ENCODE measurements at places on chromosomes 1 and 21.

- DNase-seq, result no peak
Measured at GRCh38 chr1:2240270-2241156, 12.4 kb downstream of the SKI start.

DNA sequence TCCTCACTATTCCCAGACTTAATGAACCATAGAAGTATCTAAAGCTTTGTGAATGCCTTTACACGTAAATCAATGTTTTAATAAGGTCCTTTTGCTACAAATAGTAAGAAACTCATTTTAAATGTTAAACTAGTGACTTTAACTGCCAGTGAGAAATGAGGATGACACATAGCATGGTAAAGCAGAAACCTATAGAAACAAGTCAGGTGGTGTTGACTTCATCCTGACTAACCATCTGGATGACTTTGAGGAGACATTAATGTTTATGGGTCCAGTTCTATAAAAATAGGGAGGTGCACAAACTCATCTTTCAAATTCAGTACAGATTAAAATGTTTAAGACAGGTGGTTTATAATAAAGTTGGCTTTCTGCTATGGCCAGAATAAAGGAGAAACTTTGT, 85.4 kb downstream of the COLGALT2 start:
- no peak for DNase-seq

DNA sequence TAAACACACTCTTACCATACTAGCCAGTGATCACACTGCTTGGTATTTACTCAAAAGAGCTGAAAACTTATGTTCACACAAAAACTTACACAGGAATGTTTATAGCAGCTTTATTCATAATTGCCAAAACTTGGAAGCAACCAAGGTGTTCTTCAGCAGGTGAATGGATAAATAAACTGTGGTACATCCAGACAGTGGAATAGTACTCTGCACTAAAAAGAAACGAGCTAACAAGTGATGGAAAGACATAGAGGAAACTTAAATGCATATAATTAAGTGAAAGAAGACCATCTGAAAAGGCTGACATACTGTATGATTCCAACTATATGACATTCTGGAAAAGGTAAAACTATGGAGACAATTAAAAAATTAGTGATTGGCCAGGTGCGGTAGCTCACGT, 20.7 kb upstream of the PDIK1L start:
- DNase-seq, result no peak

- no peak for DNase-seq
Measured at GRCh38 chr1:207818971-207819451, 67.2 kb downstream of the CD46 start.

DNA sequence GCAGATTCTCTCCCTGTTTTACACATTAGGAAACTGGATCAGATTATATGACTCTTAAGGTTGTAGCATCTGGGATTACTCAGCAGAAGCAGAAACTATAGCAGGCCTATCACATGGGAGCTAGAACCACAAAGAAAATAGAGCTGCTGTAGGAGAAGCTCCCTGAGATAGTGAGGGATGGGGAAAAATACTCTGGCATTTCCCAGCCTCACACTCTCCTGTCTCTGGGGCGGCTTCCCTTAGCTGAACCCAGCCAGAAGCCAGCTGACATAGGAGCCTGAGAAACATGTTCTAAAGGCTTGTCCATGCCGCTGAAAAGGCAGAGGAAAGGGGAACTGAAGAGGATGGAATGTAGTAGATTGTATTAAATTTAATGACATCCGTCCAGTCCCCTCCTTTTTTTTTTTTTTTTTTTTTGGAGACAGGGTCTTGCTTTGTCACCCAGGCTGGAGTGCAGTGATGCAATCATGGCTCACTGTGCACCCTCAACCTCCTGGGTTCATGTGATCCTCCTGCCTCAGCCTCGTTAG, 76.8 kb upstream of the DNAJC6 start:
- DNase-seq, result no peak

- DNase-seq, result no peak
Measured at GRCh38 chr1:40732756-40733301, 41.3 kb downstream of the NFYC start.

- DNase-seq, result peak; percentile 28
Measured at GRCh38 chr21:36929622-36930021, 36.8 kb downstream of the HLCS start.

DNA sequence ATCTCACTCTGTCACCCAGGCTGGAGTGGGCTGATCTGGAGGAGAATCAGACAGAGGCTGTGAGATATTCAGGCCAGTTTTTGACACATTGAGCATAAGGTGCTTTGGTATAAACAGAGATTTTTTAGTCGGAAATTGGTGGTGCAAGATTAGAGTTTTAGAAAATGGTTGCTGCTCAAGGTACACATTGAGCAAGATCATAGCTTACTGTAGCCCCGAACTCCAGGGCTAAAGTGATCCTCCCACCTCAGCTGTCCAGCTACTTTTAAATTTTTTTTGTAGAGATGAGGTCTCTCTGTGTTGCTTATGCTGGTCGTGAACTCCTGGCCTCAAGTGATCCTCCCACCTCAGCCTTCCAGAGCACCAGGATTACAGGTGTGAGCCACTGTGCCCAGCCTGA, 43.9 kb upstream of the USP1 start:
- DNase-seq, result no peak

GRCh38 chr1:227068883-227069282, 128.8 kb downstream of the COQ8A start:
- DNase-seq, result no peak

DNA sequence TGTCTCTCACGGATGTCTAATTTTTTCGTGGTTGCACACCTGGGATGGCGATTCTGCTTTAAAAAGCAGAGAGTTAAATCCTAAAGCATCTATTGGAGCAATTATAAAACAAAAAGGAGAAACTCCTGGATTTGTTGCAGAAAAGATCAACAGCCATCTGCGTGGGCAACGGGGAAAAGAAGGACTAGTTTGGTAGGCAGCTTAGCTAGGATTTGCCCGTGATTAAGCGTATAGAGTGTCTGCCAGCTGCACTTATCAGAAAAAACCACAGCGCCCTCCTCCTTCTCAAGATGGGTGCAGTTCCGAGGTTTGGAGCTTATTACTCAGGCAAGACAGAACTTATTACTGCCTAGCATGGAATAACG, 526 bp upstream of the SLC25A24 start:
- peak; percentile 80 for DNase-seq

GRCh38 chr1:3054474-3054873, 14.5 kb upstream of the PRDM16 start:
- no peak for DNase-seq

GRCh38 chr1:53578358-53578757, 119.2 kb downstream of the DMRTB1 start:
- DNase-seq, result no peak

DNA sequence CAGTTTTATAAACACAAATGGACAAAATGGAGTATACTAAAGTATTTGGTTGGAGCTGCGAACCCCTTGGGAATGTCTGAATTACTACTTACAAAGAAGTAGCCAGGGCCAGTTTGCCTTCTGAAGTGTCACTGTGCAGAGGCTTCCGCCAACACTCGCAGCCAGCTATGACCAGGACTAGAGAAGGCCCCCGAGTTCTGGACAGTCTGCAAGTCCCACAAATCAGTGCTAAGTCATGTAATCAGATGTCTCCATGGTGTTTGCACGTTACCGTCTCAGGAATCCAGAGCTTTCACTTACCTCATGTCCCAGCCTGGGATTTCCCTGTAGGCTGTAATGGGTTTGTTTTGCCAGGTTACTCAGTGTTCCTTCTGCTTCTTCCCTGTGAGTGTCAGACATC, 106.6 kb upstream of the SPAG17 start:
- DNase-seq, result no peak

- peak; percentile 30 for DNase-seq
Measured at GRCh38 chr1:236281198-236281653, 532 bp downstream of the ERO1B start.

- DNase-seq, result no peak
Measured at GRCh38 chr1:151867765-151868411, 14.4 kb upstream of the THEM5 start.

DNA sequence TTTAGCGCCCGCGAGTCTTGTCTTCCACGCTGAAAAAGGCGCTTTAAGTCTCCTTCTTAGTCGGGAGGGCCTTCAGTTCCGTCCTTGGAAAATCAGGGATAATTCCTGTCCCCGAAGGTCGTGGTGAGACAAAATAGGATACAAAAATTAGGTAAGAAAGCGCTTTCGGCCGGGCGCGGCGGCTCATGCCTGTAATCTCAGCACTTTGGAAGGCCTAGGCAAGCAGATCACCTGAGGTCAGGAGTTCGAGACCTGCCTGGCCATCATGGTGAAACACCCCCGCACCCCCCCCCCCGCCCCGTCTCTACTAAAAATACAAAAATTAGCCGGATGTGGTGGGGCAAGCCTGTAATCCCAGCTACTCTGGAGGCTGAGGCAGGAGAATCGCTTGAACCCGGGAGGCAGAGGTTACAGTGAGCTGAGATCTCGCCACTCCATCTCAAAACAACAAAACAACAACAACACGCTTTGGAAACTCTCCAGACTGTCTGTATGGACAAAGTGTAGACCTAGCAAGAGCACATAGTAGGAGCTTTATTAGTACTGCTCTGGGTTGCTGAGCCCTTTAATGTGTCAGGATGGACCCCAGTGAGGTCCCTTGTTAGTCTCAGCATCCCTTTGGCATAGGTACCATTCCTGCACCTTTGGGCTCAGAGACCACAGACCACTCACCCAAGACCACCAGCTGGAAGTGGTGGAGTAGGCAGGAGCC, 790 bp upstream of the TMEM54 start:
- DNase-seq, result no peak

DNA sequence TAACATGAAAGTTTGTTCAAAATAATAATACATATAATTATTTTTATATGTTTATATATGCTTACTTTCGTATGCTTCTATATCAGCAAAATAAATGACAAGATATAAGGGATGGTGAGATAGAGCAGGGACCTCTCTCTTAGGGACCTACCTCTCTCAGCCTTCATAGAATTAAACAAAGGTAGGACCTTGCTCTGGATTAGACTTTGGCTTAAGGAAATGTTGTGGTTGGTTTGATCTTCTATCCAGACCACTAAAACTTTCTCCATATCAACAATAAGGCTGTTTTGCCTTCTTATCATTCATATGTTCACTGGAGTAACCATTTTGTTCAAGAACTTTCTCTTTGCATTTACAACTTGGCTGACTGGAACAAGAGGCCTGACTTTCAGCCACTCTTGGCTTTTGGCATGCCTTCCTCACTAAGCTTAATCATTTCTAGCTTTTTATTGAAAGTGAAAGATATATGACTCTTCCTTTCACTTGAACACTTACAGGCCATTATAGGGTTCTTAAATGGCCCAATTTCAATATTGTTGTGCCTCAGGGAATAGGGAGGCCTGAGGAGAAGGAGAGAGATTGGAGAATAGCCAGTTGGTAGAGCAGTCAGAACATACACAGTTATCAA, 14.4 kb downstream of the FRRS1 start:
- DNase-seq, result no peak

- DNase-seq, result no peak
Measured at GRCh38 chr1:155005076-155006011, 2.7 kb downstream of the ZBTB7B start.

DNA sequence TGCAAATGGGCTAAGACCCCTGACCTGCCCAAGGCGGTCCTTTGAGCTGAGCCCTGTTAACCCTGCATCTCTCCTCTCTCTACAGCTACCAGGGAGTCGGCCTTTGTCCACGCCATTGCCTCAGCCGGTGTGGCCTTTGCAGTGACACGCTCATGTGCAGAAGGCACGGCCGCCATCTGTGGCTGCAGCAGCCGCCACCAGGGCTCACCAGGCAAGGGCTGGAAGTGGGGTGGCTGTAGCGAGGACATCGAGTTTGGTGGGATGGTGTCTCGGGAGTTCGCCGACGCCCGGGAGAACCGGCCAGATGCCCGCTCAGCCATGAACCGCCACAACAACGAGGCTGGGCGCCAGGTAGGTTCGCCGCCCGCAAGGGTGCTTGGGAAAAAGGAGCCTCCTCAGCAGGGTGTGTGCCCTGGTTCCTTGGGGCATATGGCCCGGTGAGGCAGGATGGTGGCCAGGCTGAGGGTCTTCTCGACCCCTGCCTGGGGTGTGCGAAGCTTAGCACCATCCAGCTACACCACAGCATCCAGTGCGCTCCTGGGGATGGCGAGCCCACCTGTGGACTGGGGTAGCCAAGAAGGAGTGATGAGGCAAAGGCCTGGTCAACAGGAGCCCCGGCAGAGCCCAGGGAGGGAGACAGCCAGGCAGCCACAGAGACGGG, 31.8 kb upstream of the ARF1 start:
- DNase-seq, result no peak

GRCh38 chr1:162299018-162299417, 77.6 kb downstream of the SPATA46 start:
- no peak for DNase-seq

GRCh38 chr21:16840538-16840937, 672.3 kb upstream of the CXADR start:
- no peak for DNase-seq

GRCh38 chr1:28241638-28242241, 5.8 kb downstream of the ATP5IF1 start:
- no peak for DNase-seq

- DNase-seq, result peak; percentile 74
Measured at GRCh38 chr1:110749960-110750359, 75.2 kb upstream of the KCNA3 start.

GRCh38 chr1:33741749-33742148, 122.1 kb upstream of the HMGB4 start:
- no peak for DNase-seq

DNA sequence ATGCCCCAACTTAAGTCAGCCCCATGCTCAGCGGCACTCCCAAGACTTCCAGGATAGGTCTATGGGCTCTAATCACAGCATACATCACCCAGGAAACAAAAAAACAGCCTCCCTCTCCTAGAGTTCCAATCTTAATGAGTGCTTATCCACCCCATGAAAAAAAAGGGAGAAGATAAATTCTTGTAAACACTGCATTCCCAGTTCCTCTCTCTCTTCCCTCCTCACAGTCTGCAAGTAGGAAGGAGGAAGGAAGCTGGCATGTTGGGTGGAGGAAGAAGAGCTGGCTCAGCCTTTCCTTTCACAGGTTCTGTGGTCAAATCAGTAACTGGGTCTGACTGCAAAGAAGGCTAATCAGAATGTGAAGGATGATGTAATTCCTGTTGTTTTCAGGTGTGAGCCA, 69.9 kb upstream of the ZC3H11B start:
- no peak for DNase-seq

DNA sequence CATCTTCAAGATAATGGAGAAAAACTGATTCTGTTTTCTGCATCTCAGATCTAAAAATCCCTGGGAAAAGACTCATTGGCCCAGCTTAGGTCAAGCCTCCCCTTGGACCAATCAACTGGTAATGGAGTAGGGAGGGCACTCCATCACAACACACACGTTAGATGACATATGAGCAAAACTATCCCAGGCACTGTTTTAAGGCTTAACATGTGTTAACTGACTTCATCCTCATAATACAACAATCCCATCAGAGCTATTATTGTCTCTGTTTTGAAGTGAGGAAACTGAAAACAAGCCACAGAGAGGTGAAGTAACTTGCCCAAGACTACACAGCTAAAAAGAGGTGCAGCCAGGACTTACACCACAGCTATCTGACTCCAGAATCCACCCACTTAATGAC, 14.7 kb upstream of the CITED4 start:
- DNase-seq, result no peak

- no peak for DNase-seq
Measured at GRCh38 chr1:78048446-78048845, 2.7 kb downstream of the GIPC2 start.

Measured in NCI-H524 (cell line).